ENCODE measurements at places on chromosomes 5 and 9.
A peak's percentile ranks its signal among the peaks of the same experiment; 100 is the strongest.

DNA sequence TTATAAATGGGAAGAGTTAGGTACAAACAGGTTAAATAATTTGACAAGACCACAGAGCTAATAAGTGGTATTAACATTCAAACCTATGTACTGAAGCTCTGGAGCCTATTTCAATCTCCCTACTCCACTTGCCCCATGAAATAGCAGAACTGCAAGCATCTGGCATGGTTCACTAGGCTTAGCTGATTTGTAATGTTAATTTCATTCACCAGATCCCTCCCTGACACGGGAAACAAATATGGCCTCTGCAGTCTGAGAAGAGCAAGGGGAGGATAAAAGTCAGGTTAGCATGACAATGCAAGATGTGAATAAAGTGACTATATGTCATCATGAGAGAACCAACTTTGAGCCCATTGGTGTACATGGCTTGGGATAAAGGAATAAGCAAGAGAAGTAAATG lies 428.8 kb downstream of the BRINP1 start:
- DNase-seq = no peak

GRCh38 chr5:14247054-14247386 lies 103.9 kb downstream of the TRIO start:
- DNase-seq = no peak

DNA sequence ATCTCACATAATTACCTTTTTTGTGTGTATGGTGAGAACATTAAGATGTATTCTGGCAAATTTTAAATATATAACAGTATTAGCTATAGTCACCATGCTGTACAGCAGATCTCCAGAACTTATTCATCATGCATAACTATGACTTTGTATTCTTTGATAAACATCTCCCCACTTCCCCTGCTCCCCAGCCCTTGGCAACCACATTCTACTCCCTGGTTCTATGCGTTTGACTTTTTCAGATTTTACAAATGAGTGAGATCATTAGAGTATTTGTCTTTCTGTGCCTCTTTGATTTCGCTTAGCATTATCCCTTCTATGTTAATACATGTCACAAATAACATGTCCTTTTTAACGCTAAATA lies 49.4 kb downstream of the SMC2 start:
- no peak for DNase-seq

DNA sequence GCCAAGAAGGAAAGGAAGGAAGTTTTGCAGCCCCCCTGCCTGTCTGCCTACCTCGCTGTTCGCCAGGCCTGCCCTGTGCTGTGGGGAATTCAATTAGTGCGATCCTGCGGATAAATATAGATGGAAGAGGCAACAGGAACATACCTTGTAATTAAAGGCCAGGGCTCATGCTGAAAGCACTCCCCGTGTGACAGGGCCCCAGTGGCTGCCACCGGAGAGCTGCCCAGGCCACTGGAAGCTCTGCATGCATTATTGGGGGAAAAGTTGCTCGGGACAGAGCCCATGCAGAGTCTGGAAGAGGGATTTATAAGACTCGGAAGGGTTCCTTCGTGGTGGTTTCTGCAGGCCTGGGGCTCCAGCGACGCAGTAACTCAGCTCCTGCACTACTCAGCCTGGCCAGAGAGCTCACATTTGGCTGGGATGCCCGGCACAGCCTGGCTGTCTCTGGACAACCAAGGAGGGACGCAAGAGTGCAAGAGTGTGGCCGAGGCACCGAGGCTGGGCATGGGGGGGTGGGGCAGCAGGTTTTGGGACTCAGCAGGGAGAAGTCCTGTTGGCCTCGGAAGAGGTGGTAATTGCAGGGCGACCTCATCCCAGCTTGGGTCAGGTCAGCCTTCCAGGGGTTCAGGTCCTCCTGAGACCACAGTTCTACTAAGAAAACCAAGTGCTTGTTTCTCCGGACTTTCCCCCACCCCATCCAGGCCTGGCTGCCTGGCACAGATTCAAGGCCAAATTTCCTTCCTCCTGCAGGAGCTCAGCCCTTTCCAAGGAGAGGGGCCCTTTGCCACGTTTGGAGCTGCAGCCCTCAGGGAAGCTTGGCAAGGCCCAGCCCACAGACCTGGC lies 68.1 kb upstream of the GGTA1 start:
- no peak for DNase-seq

DNA sequence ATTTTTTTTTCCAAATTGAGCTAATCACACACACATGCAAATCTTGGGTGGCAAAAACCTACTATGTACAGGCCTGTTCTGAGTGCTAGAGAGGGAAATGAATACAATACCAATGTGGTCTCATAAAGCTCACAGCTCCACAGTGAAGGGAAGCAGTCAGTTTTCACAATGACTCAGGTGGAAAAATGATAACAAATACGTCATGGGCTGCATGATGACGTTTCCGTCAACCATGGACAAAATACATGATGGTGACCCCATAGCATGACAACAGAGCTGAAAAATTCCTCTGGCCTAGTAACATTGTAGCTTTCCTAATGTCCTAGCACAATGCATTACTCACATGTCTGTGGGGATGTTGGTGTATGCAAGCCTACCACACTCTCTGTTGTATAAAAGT lies 252.5 kb downstream of the TRIM32 start:
- no peak for DNase-seq

- DNase-seq = no peak
Observed at GRCh38 chr9:132006677-132007370, 72.8 kb downstream of the MED27 start.

- DNase-seq = no peak
Observed at GRCh38 chr5:67243349-67243748, 46.8 kb upstream of the CD180 start.

- no peak for DNase-seq
Observed at GRCh38 chr5:56337715-56338319, 104.7 kb upstream of the ANKRD55 start.

DNA sequence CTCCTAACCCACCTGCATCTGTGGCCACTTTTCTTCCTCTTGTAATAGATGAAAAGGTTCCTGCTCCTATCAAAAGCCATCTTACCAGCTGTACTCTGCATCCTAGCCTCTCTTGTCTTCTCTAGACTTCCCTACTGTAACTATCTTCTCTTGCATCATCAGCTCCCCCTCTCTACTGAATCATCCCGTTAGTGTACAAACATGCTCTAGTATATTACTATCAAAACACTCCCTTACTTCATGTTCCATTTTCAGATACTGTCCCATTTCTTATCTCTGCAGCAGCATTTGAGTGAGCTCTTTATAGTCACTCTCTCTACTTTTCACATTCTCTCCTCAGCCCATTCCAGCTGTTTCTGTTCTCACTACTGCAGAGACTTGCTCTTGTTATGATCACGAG lies 2.8 kb downstream of the SRA1 start:
- DNase-seq = peak; percentile 42

DNA sequence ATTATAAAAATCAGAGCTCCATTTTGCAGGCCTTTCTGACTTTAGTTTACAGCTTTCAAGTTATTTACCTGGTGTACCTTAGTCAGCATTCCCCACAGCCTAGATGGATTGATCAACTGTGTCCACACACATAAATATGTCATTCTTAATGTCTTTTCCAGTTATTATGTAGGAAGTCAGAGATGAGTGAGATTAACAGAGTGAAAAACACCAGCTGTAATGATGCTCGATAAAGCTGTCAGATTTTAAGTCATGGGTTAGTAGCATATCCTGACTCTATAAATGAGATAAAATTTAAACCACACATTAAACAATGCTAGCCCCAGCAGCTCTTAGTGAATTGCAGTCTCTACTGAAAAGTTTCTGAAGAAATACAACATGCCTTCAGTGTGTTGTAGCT lies 48.9 kb downstream of the NUDT12 start:
- no peak for DNase-seq

- DNase-seq = no peak
Observed at GRCh38 chr9:86187121-86187520, 72.3 kb downstream of the C9orf153 start.

DNA sequence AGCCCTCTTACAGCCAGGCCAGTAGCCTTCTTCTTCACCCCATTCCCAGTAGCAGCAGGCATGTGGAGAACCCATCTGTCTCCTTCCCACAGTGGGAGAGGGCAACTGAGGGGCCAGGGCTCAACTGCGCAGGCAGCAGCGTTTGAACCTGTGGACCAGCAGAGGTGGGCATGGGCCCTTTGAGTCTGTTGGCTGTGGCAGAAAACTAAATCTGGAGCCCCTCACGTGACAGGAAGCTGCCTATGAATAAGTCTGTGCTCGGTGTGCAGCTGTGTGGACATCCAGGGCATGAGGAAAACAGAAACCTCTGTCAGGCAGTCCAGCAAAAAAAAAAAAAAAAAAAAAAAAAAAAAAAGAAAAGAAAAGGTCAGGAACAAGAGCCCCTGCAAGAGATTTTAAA lies 189.2 kb upstream of the NR3C1 start:
- DNase-seq = no peak

DNA sequence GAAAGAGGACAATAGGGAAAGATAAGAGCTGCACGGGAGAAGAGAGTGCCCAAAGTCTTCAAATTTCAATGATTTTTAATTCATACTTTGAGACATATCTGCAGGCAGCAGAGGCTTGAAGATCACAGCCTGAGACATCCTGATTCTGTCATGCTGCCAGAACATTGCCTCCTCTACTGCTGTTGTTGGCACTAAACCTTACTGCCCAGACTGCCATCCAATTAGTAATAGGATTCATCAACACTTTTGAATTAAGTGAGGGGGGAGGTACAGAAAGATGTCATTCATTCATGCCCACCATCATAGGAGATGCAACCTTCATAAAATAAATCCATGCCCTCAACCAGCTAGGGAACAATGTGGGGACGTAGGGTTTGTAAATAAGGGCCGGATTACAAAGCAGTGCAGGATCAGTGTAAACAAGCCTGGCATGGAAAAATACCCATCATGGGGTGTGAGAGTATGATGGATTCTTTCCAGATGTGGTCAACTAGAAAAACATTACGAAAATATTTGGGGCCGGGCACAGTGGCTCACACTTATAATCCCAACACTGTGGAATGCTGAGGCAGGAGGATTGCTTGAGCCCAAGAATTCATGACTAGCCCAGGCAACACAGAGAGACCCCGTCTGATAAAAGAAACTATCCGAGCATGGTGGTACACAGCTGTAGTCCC lies 122.1 kb upstream of the DAPK1 start:
- peak; percentile 29 for DNase-seq
